A549 treated with CpdA at 1 μM for 4 hours (cell line): ENCODE measurements at places on chromosomes 4 and X. TPM values are rescaled to one million over a fixed set of nuclear protein-coding genes. Genes with fewer than 3 reads are reported as not detected.

Gene HMX1
- 0.13 to 0.21 TPM (median 0.13 TPM) in 4 of 5 replicates, not detected in the other for total RNA-seq

Gene INTU
- total RNA-seq = 0.68 to 1.5 TPM (median 1.4 TPM) in 5 replicates

Gene MAGEA12
- 0.08 to 0.19 TPM (median 0.16 TPM) in 5 replicates for total RNA-seq

Gene SAT1
- 348 to 477 TPM (median 412 TPM) in 5 replicates for total RNA-seq

Gene DNAAF6
- total RNA-seq = not detected in 5 replicates

Gene KLHL4
- total RNA-seq = 2.8 to 3.6 TPM (median 3.2 TPM) in 5 replicates

Gene GUCY1B1
- total RNA-seq = 0.12 to 0.31 TPM (median 0.20 TPM) in 5 replicates
